ENCODE measurements at places on chromosomes 4 and X. TPM values are rescaled to one million over a fixed set of nuclear protein-coding genes. Genes with fewer than 3 reads are reported as not detected.

DNA sequence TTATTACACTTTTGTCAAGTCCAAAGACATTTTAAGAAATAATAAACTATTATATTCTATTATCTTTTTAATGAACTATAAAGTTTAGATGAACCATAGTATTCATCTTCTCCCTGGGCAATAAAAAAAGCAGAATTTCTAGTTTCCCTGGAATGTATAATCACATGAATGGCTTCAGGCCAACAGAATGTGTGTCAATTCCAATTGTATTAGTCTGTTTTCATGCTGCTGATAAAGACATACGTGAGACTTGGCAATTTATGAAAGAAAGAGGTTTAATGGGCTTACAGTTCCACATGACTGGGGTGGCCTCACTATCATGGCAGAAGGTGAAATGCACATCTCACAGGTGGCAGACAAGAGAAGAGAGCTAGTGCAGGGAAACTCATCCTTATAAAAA is 70.7 kb upstream of the ANXA10 start:
- no peak for DNase-seq
- H3K27me3 ChIP-seq, result no peaks in the 10 kb centered on the region
- H3K4me1 ChIP-seq, result no peaks in the 10 kb centered on the region

DNA sequence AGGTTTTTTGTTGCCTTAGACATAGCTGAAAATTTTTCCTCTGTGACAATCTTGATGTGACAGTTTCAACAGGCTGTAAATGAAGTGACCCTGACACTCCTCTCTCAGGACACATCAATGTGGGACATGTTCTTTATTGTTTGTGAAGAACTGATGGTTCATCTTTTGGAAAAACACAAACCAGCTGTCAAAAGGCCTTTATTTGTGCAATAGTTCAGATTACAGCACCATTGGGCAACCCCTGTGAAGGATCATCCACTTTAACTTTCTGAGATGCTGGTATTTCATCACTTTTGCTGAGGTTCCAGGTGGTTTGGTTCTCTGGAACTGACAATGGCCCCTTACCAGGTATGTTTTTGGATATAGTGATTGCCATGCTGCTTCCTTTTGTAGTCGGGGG is 40.3 kb downstream of the OSTC start:
- no peaks in the 10 kb centered on the region for H3K4me1 ChIP-seq
- no peak for DNase-seq

GRCh38 chr4:128477540-128477939 is 189.9 kb upstream of the PGRMC2 start:
- no peaks in the 10 kb centered on the region for H3K36me3 ChIP-seq
- DNase-seq, result no peak
- no peak overlapping the region for H3K4me3 ChIP-seq
- H3K27me3 ChIP-seq, result no peaks in the 10 kb centered on the region

The CXorf65 gene
- 16.4 TPM for total RNA-seq

The HS6ST2 gene
- 0.19 TPM for total RNA-seq

The STATH gene
- total RNA-seq, result not detected
